ENCODE measurements at places on chromosomes 2 and 18.

DNA sequence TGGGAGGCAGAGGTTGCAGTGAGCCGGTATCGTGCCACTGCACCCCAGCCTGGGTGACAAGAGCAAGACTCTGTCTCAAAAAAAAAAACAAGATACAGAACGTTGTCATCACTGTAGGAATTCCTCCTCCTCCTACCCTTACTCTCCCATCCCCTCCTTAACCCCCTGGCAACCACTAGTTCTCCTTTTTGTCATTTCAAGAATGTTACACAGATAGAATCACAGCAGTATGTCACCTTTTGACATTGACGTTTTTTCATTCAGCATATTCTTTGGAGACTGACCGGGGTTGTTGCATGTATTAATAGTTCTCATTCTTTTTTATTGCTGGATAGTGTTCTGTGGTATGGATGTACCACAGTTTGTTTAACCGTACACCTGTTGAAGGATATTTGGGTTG is 32.4 kb downstream of the TTLL4 start:
- no peak for DNase-seq
- peaks cover 20% of the 10 kb centered on the region for H3K36me3 ChIP-seq
- no peak overlapping the region for H3K27ac ChIP-seq
- no peak overlapping the region for H3K4me3 ChIP-seq
- H3K27me3 ChIP-seq, result no peaks in the 10 kb centered on the region
- no peaks in the 10 kb centered on the region for H3K4me1 ChIP-seq

- peaks cover 28% of the 10 kb centered on the region for H3K27me3 ChIP-seq
- peaks cover under 1% of the 10 kb centered on the region for H3K36me3 ChIP-seq
- DNase-seq, result no peak
- no peak overlapping the region for H3K4me3 ChIP-seq
These were observed 251.4 kb downstream of the KLHL29 start for GRCh38 chr2:23636426-23636825.

DNA sequence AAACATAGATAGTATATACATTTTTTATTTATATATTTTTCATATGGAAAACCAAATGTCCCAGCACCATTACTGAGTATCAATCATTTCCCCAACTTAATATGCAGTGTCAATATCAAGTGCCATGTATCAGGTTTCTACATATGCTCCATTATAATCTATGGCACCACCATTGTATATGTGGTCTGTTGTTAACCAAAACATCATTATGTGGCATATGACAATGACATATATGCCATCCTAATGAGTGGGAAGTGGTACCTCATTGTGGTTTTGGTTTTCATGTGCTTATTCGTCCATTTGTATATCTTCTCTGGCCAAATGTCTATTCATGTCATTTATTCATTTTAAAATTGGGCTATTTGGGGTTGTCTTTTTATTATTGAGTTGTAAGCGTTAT is 9.2 kb downstream of the PTPN18 start:
- H3K4me1 ChIP-seq, result peaks cover 6% of the 10 kb centered on the region
- no peak overlapping the region for H3K4me3 ChIP-seq
- no peaks in the 10 kb centered on the region for H3K36me3 ChIP-seq
- no peak for DNase-seq

DNA sequence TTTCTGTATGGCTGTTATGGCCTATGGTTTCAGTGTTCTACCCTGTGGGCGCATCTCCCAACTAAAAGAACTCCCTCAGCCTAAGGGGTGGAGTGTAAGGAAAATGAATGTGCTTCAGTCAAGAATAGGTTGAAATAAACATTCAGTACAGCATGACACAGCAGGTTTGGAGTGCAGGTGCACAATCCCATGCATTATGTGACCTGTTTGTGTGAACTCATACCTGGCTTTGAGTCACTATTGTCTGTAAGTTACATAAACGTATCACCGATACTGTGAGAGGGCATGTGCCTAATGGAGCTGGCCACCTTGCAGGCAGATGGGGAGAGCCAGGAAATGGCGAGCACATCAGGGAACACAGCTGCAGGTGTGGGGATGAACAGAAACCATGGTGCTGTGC is 216.0 kb downstream of the DSEL start:
- H3K4me1 ChIP-seq, result peaks cover 6% of the 10 kb centered on the region
- H3K27me3 ChIP-seq, result no peaks in the 10 kb centered on the region
- no peak overlapping the region for H3K4me3 ChIP-seq
- H3K36me3 ChIP-seq, result no peaks in the 10 kb centered on the region
- peak; percentile 7 for DNase-seq
- no peak overlapping the region for H3K27ac ChIP-seq

- no peak overlapping the region for H3K4me3 ChIP-seq
- DNase-seq, result no peak
- peaks cover 2% of the 10 kb centered on the region for H3K27me3 ChIP-seq
- peaks cover 2% of the 10 kb centered on the region for H3K36me3 ChIP-seq
- H3K27ac ChIP-seq, result no peak overlapping the region
These were observed 84.9 kb downstream of the SCN1A start for GRCh38 chr2:166042768-166043390.

GRCh38 chr2:69033461-69034095 is 20.6 kb downstream of the ANTXR1 start:
- H3K27me3 ChIP-seq, result peaks cover 55% of the 10 kb centered on the region
- H3K4me3 ChIP-seq, result no peak overlapping the region
- no peaks in the 10 kb centered on the region for H3K36me3 ChIP-seq
- no peak overlapping the region for H3K27ac ChIP-seq
- DNase-seq, result no peak

DNA sequence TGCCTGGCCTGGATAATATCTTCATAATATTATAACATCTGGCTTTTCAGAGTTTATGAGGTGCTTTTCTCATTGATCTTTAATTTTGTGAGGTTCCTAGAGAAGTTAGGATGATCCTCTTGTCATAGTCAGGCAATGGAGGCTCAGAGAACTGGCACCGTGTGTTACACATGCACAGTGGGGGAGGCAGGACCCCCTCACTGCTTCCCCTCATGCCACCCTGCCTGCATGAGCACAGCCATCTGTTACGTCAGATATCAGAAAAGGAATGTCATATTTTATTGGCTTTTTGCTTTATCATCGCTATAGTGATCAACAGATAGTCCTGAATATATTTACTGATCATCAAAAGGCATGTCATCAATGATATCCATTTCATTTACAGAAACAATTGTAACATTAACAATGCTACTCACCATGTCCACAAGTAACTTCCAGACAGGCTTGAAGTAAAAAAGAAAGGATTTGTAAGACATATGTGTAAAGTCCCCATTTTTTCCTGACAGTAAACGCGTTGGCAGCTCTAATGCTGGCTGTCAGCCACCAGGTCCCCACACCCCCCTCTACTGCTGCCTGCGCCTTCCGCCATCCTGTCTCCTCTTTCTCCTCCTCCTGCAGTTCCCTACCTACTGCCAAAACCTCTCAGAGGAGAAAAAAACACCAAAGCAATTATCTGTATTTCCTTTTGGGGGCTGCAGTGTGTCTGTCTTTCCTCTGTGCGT is 18.8 kb downstream of the ENOSF1 start:
- H3K27ac ChIP-seq, result no peak overlapping the region
- H3K4me3 ChIP-seq, result no peak overlapping the region
- no peak for DNase-seq
- H3K4me1 ChIP-seq, result no peaks in the 10 kb centered on the region

DNA sequence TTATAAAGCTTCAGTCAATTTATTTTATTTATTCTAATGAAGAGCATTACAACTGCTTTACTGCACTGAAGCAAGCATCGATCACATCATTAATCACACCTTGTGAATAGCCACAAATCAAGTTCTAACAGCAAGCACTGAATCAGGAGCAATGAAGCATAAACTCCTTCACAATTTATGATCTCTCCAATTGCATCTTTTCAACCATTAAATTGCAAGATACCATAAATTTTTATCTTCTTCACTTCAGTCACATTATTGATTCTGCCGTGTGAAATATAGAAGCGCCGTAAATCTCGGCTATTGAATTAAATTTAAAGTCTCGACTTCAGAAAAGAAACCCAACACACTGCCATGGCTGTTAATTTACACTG is 298.7 kb downstream of the CDCA7 start:
- H3K27ac ChIP-seq, result no peak overlapping the region
- no peaks in the 10 kb centered on the region for H3K36me3 ChIP-seq
- no peak overlapping the region for H3K4me3 ChIP-seq
- no peaks in the 10 kb centered on the region for H3K4me1 ChIP-seq
- no peak for DNase-seq
- peaks cover 31% of the 10 kb centered on the region for H3K27me3 ChIP-seq

GRCh38 chr2:227515742-227516141 is 43.8 kb downstream of the AGFG1 start:
- peak overlapping the region; percentile 1 for H3K27ac ChIP-seq
- peaks cover 3% of the 10 kb centered on the region for H3K36me3 ChIP-seq
- peaks cover 73% of the 10 kb centered on the region for H3K4me1 ChIP-seq
- H3K27me3 ChIP-seq, result no peaks in the 10 kb centered on the region

All from effector memory CD8-positive, alpha-beta T cell (primary cell).